ENCODE measurements at places on chromosomes 6 and 20.

DNA sequence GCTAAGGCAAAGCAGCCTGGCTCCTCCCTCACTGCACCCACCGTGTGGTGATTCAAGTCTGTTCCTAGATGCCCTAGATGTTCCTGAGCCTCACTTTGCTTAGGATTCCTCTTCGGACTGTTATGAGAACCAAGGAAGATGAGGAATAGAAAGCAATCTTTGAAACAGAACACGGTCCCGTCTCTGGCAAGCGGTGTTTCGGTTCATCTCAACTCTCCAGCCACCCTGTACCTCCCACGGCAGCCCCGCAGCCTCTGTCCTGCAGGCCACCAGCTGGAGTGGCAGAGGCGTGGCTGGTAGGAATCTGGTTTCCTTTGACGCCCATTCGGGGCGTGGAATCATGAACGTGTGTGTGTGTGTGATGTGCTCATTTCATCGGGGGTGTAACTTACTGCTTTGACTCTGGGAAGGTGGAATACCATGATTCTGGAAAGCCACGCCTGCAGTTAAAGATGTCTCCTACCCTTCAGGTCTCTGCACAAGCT lies 21.3 kb downstream of the PDE10A start:
- no peak for DNase-seq

- no peak for DNase-seq
Measured at GRCh38 chr6:130466748-130467061, 100.9 kb downstream of the TMEM200A start.

GRCh38 chr6:36986704-36987047 lies 680 bp upstream of the MTCH1 start:
- no peak for DNase-seq

- DNase-seq, result peak; percentile 68
Measured at GRCh38 chr6:89411145-89412070, 665 bp downstream of the RRAGD start.

DNA sequence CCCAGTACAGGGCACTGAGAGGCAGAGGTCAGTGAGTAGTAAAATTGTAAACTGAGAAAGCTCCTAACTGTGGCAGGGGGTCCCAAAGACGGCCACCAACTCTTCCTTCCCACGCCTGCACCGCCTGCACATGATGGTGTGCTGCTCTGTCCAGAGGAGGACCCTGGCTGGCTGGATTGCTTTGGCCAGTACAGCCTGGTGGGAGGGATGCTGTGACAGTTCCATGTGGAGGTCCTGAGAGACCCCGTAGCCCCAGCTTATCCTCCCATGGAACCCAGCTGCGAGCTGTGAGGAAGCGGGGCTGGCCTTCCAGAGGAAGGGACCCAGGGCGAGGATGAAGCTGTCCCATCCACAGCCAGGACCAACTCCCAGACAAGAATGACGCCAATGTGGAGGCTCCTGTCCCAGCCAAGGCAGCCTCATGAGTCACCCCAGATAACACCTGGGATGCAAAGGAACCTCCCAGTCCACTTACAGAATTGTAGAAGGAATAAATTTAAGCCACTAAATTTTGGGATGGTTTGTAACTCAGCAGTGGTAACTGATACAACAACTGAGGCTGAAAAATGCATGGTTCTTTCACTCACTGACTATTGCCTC lies 2.0 kb upstream of the ACSS1 start:
- no peak for DNase-seq

- DNase-seq, result no peak
Measured at GRCh38 chr6:159125951-159126352, 43.2 kb upstream of the FNDC1 start.

- no peak for DNase-seq
Measured at GRCh38 chr20:5133998-5134397, 7.2 kb downstream of the CDS2 start.

GRCh38 chr6:50962213-50962759 lies 143.6 kb downstream of the TFAP2B start:
- no peak for DNase-seq

DNA sequence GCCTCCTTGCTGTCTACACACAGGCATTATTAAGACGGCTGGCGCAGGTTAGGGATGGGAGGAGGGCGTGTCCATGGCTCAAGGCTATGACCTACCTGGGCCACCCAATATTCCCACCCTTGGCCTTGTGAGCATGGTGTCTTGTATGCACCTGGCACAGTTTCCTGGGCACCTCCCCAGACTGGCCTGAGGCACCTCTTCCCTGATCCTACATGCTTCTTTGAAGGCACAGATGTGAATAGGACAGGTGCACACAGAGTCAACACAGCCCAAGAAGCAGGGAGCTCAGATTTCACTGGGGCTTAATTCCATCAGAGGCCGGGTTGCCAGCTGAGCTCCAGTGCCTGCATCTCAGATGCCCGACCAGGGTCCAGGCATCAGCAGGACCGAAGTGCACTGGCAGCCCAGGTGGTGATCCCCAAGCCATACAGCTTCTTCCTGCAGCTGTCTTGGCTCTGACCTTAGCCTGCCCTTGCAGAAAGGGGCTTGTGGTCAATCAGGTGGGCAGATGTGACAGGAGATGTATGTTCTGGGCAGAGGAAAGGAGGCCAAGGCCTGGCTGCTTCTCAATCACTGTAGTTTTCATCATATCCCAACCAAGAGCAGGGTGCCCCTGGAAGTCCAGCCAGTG lies 287.7 kb downstream of the CLIC5 start:
- DNase-seq, result no peak

DNA sequence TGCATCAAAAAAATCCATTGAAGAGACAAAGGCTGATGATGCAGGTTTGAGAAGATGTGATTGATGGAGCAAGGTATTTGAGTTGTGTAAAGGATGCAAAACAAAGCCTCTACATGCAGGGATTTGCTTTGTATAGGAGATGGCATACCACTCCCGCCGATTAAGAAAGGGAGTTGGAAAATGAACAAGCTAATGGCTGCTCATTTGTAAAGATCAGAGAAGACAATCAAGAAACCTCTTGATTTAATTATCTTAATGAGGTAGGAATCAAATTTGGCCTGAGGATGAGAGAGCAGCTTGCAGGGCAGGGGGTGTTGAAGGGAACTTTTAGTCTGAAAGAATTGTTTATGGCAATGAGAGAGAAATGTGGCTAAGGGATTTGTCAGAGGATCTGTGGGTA lies 448.2 kb upstream of the ADGRB3 start:
- no peak for DNase-seq

GRCh38 chr20:3194617-3195280 lies 9.7 kb downstream of the DDRGK1 start:
- DNase-seq, result no peak

DNA sequence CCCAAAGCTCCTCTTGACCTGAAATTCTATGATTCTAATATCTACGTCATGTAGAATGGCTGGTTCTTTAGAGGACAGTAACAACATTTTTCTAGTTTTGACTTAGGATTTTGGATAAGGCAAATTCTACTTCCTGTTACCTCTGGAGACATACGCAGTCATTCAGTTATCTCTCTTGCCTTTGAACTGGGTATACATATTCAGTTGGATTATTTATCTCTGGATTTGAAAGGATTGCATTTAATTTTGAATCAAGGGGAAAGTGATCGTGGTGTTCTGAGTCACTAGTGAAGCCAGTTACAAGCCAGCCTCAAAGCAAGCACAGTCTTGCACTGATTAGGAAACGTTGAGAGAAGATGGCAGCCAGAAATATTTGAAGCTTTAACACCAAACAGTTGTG lies 35.3 kb upstream of the BCAS1 start:
- no peak for DNase-seq

- no peak for DNase-seq
Measured at GRCh38 chr20:47859278-47859677, 74.0 kb upstream of the SULF2 start.

- DNase-seq, result no peak
Measured at GRCh38 chr6:115524821-115525220, 535.9 kb downstream of the FRK start.

GRCh38 chr6:126172131-126172530 lies 167.8 kb upstream of the CENPW start:
- DNase-seq, result no peak

- no peak for DNase-seq
Measured at GRCh38 chr6:129748901-129749748, 39.1 kb upstream of the ARHGAP18 start.

- DNase-seq, result no peak
Measured at GRCh38 chr6:118509009-118509617, 39.0 kb upstream of the PLN start.

- DNase-seq, result peak; percentile 84
Measured at GRCh38 chr6:131909408-131910218, 41.6 kb downstream of the CCN2 start.

DNA sequence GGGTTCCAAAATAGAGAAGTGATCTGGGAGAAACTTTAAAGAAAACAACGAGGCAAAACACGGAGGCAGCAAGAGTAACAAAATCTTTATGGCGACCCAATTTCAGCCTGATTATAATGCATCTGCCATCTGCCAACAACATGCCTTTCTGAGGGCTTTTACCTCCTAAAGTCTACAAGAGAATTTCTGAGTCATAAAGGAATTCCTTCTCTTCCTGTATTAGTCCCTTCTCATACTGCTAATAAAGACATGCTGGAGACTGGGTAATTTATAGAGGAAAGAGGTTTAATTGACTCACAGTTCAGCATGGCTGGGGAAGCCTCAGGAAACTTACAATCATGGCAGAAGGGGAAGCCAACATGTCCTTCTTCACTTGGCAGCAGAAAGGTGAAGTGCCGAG lies 226.6 kb downstream of the HACE1 start:
- no peak for DNase-seq

DNA sequence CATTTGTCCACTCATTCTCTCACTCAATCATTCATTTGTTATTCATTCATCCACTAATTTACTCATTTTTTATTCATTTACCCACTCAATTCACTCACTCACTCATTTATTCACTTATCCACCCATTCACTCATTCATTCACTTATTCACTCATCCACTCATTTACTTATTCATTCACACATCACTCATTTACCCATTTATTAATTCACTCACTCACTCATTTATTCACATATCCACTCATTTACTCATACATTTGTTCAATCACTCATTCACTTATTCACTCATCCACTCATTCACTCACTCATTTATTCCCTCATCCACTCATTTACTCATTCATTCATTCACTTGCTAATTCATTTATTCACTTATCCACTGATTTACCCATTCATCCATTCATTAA lies 129.1 kb downstream of the TTLL2 start:
- DNase-seq, result no peak

DNA sequence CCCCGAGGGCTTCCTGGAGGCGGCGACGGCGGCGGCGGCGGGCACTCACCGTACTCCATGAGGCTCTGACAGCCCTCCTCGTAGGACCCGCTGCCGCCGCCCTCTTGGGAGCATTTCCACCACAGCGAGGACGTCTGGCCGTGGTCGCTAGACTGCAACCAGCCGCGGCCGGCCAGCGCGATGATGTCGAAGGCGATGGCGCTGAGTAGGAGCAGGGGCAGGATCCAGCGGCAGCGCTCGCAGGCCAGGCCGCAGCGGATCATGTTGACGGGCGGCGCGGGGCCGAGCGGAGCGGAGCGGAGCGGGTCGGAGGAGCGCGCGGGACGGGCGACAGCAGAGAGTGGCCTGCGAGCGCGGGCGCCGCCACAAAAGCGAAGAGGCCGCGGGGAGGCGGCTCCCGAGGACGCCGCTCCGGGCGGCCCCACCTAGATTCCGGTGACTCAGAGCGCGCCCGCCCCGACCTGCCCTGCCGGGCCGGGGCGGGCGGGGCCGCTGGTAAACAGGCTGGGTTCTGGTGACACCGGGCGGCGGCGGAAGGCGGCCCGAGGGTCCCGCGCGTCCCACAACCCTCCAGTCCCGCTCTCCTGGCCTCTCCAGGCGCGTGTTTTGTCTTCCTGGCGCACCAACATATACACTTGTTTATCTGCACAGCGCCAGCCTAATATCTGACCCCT lies at the start of gene PERP:
PERP (minus strand) TSS at position 342 of the 674 bp plus-strand sequence; CDS start at position 263, 79 bp downstream.
- DNase-seq, result peak; percentile 64

DNA sequence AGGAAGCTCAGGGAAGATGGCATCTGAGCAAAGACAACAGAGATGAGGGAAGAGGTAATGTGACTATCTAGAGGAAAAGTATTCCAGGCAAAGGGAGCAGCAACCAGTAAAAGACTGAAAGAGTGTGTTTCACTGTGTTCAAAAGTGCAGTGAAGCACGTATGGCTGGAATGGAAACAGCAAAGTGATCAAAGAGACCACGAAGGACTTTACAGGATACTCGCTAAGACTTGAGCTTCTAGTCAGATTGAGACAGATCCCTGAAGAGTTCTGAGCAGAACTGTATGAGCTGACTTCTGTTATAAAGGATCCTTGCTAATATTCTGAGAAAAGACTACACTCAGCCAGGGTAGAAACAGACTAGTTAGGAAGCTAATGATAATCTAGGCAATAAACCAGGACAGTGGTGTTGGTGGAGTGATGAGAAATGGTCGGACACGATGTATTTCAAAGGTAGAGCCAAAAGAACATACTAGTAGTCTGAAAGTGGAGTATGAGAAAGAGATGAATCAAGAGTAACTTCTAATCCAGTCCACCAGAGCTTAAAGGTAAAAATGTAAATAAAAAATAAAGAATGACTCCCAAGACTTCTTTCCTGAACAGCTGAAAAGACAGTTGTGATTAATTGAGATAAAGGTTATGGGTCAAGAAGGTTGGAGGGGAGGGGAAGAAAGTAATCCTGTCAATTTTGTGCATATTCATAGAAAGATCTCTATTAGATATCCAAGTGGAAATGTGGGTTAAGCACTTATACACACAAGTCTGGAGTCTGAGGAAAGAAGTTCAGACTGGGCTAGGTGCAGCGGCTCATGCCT lies 14.2 kb downstream of the SEC63 start:
- no peak for DNase-seq

DNA sequence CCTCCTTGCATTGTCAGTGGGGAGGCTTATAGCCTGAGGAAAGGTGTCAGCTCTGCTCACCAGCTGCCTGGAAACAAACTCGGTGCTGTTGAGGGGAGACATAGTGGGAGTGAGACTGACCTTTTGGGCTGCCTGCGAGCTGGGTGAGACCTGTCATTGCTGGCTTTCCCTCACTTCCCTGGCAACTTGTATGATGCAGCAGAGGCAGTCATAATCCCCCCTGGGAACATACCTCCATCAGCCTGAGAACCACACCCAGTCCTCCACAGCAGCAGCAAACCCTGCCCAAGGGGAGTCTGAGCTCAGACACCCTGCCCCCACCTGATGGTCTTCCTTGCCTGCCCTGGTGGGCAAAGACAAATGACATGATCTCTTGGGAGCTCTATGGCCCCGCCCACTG lies 521.2 kb upstream of the IMPG1 start:
- DNase-seq, result no peak

DNA sequence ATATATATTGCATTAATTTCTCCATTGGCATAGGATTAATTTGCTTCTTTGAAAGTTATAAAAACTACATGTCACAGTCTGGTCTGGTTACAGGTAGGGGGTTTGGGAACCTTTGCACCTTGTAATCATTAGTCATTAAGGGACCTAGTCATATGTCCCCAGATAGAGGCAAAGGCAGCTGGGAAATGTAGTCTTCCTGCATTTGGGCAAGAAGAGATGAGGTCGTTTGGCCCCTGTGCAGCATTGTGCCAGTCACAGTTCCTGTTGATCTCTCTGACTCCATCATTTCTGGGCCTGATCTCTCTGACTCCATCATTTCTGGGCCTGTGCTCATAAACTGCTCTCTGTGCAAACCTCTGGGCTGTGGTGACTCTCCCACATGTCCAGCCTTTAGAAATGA lies 73.2 kb downstream of the BCKDHB start:
- no peak for DNase-seq

GRCh38 chr20:63696306-63696627 lies 185 bp upstream of the TNFRSF6B start:
- DNase-seq, result peak; percentile 47

All from right forelimb (tissue), 1 donor.